ENCODE measurements at places on chromosomes 11 and 22.

GRCh38 chr11:11944444-11944843 lies 64.0 kb downstream of the DKK3 start:
- no peak for DNase-seq
- no peaks in the 10 kb centered on the region for H3K27me3 ChIP-seq
- H3K4me3 ChIP-seq = no peak overlapping the region
- peaks cover 70% of the 10 kb centered on the region for H3K36me3 ChIP-seq
- H3K27ac ChIP-seq = no peak overlapping the region

- H3K4me3 ChIP-seq = no peak overlapping the region
- H3K36me3 ChIP-seq = no peaks in the 10 kb centered on the region
- no peaks in the 10 kb centered on the region for H3K4me1 ChIP-seq
- no peaks in the 10 kb centered on the region for H3K27me3 ChIP-seq
- no peak overlapping the region for H3K27ac ChIP-seq
- DNase-seq = no peak
Observed at GRCh38 chr11:103633068-103633788, 403.2 kb upstream of the DDI1 start.

DNA sequence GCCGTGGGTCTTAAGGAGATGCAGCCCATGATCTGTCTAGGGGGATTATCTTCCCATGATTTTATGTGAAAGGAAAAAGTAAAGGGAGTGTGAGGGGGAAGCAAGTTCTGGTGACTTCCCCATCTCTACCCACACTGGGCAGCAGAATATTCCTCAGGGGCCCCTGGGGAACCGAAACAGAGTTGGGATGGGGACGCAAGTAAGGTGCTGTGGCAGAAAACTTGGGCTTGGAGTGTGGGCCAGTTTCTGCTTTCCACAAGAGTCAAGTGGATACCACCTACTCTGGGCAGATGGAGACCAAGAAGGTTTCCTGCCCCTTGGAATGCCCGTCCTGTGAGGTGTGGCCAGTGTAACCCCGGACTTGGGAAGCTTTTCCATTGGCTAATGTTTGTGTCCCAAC lies 64.4 kb downstream of the SGSM3 start:
- no peak overlapping the region for H3K27ac ChIP-seq
- no peaks in the 10 kb centered on the region for H3K27me3 ChIP-seq
- peaks cover 10% of the 10 kb centered on the region for H3K4me1 ChIP-seq
- no peak overlapping the region for H3K4me3 ChIP-seq
- peaks cover 4% of the 10 kb centered on the region for H3K36me3 ChIP-seq
- no peak for DNase-seq

DNA sequence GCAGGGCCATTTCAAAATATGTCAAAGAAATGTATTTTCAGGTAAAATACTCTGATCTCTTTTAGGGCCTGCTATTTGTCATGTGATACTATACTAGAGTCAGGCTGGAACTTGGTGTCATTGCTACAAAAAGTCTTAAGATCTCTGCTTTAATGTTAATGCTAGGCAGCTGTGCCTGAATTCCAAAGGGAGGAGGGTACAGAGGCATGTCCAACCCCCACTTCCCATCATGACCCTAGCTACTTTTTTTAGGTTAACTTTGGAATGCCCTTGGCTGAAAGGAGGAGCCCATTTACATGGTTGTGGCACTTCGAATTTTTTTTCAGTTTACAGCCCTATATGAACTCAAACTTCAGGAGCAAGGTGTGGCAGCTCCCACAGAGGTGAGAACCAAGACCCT lies 58.1 kb downstream of the OSBP2 start:
- H3K27ac ChIP-seq = no peak overlapping the region
- peaks cover 5% of the 10 kb centered on the region for H3K27me3 ChIP-seq
- H3K4me3 ChIP-seq = no peak overlapping the region
- peaks cover 8% of the 10 kb centered on the region for H3K4me1 ChIP-seq
- DNase-seq = no peak
- H3K36me3 ChIP-seq = no peaks in the 10 kb centered on the region

- H3K27ac ChIP-seq = no peak overlapping the region
- peaks cover 23% of the 10 kb centered on the region for H3K27me3 ChIP-seq
- no peak for DNase-seq
- peaks cover 82% of the 10 kb centered on the region for H3K4me1 ChIP-seq
- H3K4me3 ChIP-seq = no peak overlapping the region
- no peaks in the 10 kb centered on the region for H3K36me3 ChIP-seq
Observed at GRCh38 chr22:35556666-35557065, 16.0 kb downstream of the RASD2 start.

DNA sequence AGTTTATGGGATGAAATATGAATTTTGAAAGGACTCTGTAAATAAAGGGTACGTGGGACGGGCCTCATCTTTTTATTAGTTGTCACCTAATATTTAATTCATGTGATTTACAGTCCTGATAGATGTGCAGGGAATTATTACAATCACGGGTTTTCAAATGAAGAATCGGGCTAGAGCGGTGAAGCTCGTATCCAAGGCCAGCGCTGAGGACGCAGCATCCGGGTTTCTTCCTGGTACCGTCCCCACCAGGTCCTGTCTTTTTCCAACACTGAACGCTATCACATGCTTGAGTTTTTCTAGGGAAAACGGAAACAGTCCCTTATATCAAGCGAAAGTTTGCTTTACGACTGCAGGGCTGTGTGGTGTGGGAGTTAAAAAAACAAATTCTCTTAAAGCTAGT lies 787 bp downstream of the SMDT1 start:
- H3K36me3 ChIP-seq = peaks cover 32% of the 10 kb centered on the region
- H3K27me3 ChIP-seq = peaks cover 4% of the 10 kb centered on the region
- H3K4me3 ChIP-seq = peak overlapping the region; percentile 96
- DNase-seq = no peak

- H3K27ac ChIP-seq = no peak overlapping the region
- H3K4me1 ChIP-seq = peaks cover 44% of the 10 kb centered on the region
- DNase-seq = no peak
Observed at GRCh38 chr11:10451426-10452116, 3.5 kb upstream of the AMPD3 start.

- peaks cover 48% of the 10 kb centered on the region for H3K4me1 ChIP-seq
- no peak for DNase-seq
- H3K27me3 ChIP-seq = peaks cover 17% of the 10 kb centered on the region
Observed at GRCh38 chr11:120785576-120785975, 238.3 kb upstream of the TBCEL start.
